Inflammatory macrophage (primary cell): ENCODE measurements at places on chromosomes 1 and 21.

DNA sequence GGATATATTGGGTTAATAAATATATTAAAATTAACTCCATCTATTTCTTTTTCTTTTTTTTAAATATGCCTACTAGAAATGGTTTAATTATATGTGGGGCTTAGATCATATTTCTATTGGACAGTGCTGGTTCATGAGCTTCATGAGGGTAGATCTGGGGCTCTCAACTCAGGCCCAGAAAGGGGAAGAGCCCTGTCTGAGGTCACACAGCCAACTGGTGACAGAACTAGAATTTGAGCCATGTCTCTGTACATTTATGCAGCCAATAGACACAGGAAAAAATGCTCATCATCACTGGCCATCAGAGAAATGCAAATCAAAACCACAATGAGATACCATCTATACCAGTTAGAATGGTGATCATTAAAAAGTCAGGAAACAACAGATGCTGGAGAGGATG, 5.1 kb upstream of the EPHB2 start:
- peak; percentile 32 for DNase-seq

- DNase-seq, result no peak
Observed at GRCh38 chr1:31154000-31154631, 85.6 kb downstream of the NKAIN1 start.

- peak; percentile 53 for DNase-seq
Observed at GRCh38 chr1:234844479-234845031, 234.6 kb upstream of the IRF2BP2 start.

GRCh38 chr1:188127507-188127906, 1298.8 kb downstream of the PLA2G4A start:
- no peak for DNase-seq

GRCh38 chr1:79845936-79846335, 839.4 kb upstream of the ADGRL4 start:
- no peak for DNase-seq

DNA sequence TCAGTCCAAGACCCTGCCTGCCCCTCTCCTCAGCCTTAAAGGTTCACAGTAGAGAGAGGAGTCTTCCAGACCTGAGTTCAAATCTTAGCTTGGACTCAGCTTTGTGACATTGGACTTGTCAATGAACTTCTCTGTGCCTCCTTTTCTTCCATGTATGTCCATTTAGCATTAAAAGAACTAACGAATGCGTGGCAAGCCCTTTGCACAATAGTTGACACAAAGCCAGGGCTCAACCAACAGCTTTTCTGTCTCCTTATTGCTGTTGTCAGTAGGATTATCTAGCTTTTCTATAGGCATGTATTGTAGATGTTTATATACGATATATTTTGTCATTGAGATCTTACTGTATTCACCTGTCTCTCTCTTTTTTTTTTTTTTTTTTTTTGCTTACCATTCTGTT, 450.8 kb downstream of the PTPRU start:
- no peak for DNase-seq

DNA sequence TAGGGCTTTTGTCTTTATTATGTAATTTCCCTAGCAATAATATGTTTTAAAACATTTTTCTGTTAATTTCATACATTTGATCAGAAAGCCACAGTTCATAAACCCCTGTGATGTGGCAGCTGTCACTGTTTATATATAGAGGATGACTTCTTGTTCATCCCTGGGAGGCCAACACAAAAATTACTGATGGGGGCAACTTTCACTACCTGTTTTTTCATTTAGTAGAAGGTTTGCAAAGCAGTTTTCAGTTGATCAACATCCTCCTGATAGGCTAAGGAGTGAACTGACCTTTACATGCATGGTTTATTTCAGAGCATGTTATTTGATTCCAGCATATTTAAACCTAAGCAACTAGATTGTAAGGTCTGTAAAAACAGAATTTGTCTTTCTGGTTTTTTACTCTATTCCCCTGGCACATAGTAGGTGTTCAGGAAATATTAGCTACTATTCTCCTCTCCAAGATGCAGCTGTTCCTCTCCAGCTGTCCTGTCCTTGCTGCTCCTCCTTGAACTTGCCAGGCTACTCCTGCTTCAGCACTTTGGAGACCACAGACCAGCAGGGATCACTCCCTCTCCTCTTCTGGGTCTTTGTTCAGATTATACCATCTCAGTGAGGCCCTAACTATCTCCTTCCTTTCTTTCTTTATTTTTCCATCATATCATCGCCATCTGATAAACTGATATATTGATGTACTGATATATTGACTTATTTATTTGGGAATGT, 54.7 kb downstream of the ROR1 start:
- peak; percentile 40 for DNase-seq

- DNase-seq, result no peak
Observed at GRCh38 chr1:232327269-232327668, 302.7 kb downstream of the SIPA1L2 start.

DNA sequence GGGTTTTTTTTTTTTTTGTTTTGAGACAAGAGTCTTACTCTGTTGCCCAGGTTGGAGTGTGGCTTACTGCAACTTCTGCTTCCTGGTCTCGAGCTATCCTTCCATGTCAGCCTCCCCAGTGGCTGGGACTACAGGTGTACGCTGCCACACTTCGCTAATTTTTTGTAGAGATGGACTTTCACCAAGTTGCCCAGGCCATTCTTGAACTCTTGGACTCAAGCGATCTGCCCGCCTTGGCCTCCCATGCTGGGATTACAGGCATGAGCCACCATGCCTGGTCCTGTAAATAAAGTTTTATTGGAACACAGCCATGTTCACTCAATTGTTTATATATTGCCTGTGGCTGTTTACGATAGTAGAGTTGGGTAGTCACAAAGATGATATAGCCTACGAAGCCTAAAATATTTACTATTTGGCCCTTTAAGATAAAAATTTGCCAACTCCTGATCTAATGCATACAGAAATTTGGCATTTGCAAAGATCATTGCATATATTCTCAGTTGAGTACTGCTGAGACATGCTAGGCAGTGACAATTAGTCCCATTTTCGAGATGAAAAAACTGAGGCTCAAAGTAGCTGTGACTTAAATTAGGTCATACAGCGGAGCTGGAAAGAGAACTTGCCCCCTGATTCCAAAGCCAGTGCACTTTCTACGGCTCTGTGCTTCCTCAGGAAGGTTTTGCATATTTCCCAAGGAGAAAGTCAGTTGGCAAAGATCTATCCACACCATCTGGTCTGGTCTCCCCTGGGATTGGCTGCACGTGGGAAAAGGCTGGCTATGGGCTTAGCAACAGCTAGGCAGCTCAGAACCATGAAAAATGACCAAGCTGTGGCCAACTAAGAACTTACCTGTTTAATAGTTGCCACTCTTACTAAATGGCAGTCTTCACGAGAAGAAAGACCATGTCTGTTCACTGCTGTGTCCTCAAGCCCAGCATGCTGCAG, 19.4 kb downstream of the MECR start:
- DNase-seq, result no peak

DNA sequence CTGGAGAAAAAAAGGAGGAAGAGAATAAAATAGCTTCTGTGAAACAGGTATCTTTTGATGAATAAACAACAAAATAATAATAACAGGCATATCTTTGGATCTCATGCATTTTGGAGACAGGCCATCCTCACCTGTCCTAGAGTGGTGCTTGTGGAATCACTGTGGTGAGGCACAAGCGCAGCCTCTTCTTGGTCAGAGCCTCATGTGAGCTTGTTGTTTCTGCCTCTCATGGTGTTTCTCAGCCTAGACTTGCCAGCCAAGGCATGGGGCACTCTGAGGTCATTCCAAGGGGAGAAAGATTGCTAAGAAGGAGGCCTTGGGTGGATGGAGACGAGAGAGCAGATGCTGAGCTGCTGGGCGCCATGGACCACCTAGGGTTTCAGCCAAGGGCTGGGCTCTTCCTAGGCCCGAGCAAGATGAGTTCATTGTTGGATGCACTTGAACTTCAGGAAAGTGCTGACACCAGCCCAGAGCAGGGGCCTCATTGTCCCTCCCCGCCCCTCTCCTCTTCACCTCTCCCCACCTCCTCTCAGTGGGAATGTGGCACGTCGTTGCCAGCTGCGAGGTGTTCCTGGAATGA, 49.5 kb downstream of the ATP5PO start:
- no peak for DNase-seq

GRCh38 chr1:241408170-241408569, 51.2 kb upstream of the RGS7 start:
- no peak for DNase-seq

DNA sequence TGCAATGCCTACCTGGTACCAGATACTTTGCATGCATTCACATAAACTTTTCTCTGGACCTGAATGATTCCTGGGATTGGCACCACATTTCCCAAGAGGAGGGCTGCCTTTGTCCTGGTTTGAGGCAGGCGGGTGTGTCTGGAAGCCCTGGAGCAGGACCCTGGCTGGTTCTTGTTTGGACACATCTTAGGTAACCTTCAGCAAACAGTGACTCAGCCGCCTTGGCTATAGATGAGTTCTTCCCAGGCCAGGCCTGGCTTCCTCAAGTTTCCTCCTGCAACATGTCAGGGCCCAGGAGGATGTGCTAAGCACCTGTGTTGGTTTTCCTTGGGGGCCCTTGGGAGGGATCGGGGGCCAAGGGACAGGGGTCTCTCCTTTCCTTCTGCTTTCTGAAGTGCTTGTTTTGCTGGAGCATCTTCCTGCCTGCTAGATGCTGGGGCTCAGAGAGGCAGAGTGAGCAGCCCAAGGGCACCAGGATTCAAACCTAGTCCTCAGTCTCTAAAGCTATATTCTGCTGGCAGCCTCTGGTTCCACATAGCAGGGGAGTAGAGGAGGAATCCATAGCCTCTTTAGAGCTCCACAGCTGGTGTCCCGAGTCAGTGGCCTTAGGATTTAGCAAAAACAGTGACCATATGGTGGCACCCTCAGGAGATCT, 38.2 kb downstream of the PAX7 start:
- DNase-seq, result no peak

DNA sequence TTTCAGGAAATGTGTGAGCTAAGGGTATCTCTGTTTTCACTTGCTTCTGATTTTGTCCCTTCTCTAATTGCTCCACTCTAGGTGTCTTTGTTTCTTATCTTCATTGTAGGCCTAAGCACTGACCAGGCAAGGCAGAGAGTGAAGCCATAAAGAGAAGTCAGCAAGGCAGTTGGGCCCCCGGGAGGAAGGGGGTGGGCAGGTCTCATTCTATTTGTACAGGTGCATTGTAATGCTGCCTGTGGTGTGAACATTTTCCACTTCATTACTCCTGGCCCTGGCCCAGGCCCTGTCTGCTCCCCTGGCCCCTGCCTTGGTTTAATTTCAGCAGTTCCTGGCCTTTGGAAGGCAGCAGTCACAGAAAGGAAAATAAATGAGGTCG, 86.4 kb upstream of the JUN start:
- DNase-seq, result no peak

DNA sequence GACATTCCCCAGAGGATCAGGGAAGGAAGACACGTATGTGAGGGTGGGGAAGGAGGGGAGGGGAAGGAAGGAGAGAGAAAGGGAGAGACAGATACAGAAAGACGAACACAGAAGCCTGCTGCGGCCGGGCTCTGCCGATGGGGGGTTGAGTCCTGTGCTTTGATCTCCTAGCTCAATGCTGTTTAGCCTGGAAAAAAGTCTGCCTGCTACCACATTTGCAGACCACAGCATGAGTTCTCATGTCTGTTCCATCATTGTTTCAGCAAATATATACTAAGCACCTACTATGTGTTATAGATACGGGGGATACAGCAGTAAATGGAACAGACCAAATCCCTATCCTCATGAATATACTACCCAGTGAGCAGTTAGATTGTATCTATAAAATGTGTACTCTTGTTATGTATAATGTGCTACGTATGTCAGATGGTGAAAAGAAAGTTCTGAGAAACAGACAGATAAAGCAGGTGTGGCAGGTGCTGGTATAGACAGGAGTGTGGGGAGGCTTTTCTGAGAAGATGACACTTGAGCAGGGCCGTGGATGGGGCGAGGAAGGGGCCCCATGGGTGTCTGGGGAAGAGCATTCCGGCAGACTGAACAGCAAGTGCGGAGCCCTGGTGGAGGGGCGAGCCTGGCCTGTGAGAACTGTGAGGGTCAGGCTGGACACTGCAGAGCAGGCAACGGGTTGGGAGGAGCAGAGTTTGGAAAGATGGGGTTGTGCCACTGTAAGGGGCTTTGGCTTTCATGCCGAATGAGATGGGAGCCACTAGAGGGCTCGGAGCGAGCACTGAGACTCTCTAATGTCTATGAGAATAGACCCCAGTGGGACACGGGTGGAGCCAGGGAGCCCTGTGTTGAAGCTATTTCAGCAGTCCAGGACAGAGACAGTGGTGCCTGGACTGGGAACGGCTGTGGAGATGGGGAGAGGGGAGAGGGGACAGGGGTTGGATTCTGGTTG, 34.1 kb downstream of the KIAA1614 start:
- no peak for DNase-seq

DNA sequence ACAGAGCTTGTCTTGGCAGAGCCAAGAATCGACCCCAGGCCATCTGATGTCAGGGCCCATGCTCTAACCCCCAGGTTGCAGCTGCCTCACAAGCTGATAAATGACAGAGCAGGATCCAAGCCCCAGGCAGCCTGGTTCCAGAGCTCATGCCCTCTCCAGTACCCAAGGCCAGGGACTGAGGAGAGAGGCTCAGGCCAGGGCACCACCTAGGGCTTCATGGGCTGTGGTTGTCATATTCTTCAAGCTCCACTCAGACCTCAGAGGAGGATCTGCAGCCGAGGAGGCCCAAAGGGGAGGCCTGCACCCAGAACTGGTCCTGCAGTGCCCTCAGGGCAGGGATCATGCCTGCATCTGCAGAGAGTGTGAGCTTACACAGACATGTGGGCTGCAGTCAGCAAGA, 301.1 kb downstream of the MATN1 start:
- no peak for DNase-seq

DNA sequence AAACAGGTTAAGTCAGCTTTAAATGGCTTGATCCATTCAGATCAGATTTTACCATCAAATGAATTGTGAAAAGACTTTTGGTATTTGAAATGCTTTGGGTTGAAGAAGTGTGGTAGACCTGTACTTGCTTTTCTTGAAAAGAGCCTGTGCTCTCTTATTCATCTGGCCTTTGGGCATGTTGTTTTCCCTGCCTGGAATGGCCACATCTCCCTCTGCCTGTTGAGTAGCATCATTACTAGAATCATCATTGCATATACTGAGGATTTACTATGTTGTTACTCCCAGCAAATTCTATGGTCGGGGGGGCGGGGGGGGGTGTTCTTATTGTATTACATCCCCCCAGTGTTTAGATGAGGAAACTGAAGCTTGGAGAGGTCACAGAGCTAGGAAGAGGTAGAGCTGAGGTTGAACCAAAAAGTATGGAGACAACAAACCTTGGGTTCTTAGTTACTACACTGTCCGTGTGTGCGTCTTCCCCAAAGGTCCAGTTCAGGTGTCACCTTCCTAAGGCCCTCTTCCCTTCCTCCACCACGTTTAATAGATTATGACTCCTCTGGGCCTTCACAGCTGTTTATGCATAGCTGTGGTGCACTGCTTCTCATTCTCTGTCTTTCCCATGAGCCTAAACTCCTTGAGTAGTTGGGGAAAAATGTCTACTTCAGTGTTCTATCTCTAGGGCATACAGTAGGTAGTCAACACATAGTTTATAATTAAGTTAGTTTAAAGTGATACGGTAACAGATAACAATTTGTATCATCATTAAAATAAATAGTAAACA, 246.4 kb upstream of the HOOK1 start:
- no peak for DNase-seq

GRCh38 chr1:97308131-97308530, 586.5 kb downstream of the PTBP2 start:
- no peak for DNase-seq
